ENCODE measurements at places on chromosomes 12 and 14.
A peak's percentile ranks its signal among the peaks of the same experiment; 100 is the strongest.

GRCh38 chr14:89810101-89810500, 144.4 kb downstream of the EFCAB11 start:
- DNase-seq: no peak

- DNase-seq: no peak
Observed at GRCh38 chr14:61322799-61323290, 1.5 kb downstream of the PRKCH start.

DNA sequence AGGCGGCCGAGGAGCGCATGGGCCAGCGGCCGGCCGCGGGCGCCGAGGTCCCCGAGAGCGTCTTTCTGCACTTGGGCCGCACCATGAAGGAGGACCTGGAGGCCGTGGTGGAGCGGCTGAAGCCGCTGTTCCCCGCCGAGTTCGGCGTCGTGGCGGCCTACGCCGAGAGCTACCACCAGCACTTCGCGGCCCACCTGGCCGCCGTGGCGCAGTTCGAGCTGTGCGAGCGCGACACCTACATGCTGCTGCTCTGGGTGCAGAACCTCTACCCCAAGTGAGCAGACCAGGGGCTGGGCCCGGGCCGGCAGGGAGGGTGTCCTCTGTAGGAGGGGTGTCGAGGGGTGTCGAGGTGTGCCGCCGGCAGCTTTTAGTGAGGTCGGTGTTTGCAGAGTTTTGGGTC, 4.1 kb downstream of the TNFAIP2 start:
- no peak for DNase-seq

GRCh38 chr14:89384023-89384422, 33.0 kb downstream of the FOXN3 start:
- DNase-seq: peak; percentile 10

- DNase-seq: no peak
Observed at GRCh38 chr14:63212209-63212608, 8.0 kb downstream of the RHOJ start.

DNA sequence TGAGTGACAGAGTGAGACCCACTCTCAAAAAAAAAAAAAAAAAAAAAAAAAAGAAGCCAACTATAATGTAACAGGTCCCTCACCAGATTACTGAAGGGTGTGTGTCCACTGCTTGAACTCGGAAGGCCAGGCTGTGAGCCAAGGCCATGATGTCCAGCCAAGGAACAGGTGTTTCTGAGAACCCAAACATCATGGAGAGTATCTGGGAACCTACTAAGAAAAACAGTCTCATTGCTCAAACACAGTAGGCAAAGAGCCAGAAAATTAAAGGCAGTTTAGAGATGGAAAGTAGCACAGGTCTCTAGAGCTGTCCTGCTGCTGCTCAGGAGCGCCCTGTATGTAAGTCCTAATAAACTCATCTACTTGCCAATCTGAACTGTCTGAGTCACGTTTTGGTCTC, 12.5 kb upstream of the MAP4K5 start:
- DNase-seq: no peak

- DNase-seq: no peak
Observed at GRCh38 chr12:52632656-52633055, 14.3 kb upstream of the KRT73 start.

DNA sequence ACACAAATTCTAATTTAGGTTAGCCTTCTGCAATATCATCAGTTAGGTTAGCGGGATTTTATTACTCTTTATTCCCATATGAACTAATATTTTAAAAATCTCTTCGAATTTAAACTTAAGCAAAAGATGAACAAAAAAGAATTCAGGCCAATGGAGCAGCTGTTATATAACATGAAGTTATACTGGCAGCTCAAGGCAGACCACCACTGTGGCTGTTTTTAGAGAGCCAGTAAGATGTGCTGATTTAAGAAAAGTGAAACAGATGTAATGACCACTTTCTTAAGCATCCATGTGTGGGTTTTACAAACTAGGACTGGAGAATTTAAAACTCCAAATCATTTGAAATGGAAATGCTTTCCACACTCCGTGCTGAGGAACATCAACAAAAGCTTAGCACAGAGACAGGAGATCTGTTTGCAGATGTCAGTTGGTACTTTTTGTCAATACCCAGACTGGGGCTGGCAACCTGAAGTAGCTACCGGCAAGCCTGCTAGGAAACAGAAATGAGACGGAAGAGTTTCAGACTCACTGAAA, 164.9 kb downstream of the TTC7B start:
- DNase-seq: no peak

- DNase-seq: no peak
Observed at GRCh38 chr12:67786086-67786485, 137.5 kb downstream of the DYRK2 start.

DNA sequence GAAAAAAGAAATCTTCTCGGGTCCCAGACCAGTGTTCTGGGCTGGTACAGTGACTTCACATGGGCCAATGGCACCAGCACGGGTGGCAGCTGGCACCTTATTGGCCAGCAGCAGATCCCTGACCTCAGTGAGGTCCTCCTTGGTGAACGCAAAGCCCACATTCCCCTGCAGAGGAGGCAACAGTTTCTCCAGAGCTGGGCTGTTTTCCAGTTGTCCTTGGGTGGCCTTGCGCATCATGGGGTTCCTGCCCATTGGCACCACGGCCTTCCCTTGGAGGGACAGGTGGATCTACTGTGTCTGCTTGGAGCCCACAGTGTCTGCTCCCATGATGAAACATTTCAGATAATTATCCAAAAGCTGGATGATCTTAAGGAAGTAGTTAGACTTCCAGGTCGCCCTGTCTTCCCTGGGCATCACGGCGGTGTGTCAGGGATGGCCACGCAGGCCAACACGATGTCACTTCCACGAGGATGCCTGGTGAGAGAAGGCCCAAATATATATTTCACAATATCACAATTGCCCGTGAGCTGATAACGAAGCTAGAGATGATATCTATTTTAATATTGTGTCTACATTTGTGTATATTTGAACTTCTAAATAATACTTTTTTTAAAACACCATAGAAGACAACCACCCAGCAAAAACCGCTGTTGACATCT, 15.8 kb downstream of the NFKBIA start:
- no peak for DNase-seq

GRCh38 chr12:2027351-2027750, 23.1 kb upstream of the DCP1B start:
- DNase-seq: no peak

- no peak for DNase-seq
Observed at GRCh38 chr14:102370305-102370809, 7.6 kb downstream of the TECPR2 start.

GRCh38 chr12:95633732-95634465, 82.6 kb upstream of the USP44 start:
- no peak for DNase-seq

GRCh38 chr12:108728820-108729611, 2.3 kb downstream of the CORO1C start:
- no peak for DNase-seq

- DNase-seq: peak; percentile 61
Observed at GRCh38 chr12:1939801-1940607, 21.6 kb upstream of the CACNA2D4 start.

DNA sequence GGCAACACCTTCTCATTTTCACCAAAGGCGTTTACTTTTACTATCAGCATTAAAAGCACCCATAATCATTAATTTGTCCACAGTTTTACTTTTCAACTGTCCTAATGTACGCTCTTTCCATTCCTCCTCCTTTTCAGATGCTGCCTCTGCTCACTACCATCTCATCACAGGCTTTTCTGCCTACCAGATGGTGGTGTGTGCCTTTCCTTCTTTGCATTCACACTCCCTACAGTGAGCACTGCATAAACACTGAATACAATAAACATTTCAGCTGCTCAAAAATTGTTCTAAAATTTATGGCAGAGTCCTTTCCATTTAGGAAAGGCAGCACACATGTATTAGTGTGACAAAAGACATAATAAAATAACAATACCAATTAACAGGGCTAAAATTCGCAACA, 435.7 kb downstream of the GXYLT1 start:
- DNase-seq: no peak

DNA sequence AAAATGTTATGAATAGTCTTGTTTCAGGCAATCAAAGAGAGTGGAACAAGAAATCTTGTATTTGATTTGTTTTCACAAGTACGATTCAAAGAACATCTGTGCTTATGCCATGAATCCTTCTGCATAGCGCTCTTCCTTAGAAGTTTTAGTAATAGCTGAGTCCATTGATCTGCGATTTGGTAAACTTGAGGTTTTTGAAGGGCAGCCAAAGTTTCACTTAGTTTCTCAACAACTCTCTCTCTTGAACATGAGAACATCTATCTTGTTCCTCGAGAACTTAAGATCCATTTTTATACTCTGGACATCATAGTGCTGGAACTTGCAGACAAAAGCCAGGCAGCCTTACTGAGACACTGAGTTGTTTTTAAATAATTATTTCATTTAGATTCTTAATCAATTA, 96.2 kb upstream of the USP15 start:
- no peak for DNase-seq

DNA sequence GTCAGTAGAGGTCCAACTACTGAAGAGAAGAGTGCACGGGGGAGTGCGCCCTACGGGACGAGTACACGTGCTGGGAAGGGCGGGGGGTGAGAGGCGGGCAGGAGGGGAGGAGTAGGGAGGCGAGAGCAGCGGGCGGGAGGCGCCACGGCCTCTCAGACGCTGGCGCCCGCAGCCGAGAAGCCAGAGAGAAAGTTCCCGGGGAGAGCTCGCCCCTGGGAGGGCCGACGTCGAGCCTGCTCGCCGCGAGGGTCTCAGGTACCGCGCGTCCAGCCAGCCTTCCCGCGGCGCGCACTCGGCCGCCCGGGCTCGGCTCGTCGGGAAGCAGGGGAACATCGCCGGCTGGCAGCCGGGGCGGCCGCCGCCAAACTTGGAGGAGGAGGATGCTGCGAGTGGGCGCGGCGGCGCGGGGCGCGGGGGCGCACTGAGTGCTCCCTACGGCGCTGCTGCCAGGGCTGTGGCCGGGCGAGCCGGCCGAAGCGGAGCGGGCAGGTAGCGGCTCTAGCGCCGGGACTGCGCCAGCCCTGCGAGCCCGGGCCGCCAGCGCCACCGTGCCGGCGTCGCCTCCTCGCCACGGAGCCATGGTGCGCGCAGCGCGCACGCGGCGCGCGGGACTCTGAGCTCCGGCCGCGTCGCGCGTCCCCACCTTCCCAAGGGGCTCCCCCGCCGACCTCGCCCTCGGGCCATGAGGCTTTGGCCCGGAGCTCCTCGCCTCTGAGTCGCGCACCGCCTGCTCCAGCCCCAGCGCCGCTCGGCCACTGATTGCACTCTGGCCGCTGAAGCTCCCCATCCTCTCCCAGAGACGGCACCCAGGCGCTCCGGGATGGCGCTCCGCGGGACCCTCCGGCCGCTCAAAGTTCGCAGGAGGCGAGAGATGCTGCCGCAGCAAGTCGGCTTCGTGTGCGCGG, at the start of gene SLC24A4:
Gene SLC24A4, plus strand, starts transcription at position 155 of the 905 bp plus-strand sequence. Its CDS starts 666 bp downstream, at position 821.
- DNase-seq: no peak

GRCh38 chr14:54251356-54251755, 145.5 kb upstream of the CDKN3 start:
- no peak for DNase-seq

GRCh38 chr12:131088701-131089530, 135.2 kb downstream of the ADGRD1 start:
- no peak for DNase-seq

GRCh38 chr12:16027002-16027401, 115.9 kb downstream of the DERA start:
- no peak for DNase-seq

- no peak for DNase-seq
Observed at GRCh38 chr14:86722612-86723253, 1192.8 kb downstream of the FLRT2 start.

GRCh38 chr14:87334997-87335685, 657.8 kb downstream of the GALC start:
- DNase-seq: no peak

- no peak for DNase-seq
Observed at GRCh38 chr14:57866199-57866705, 360 bp upstream of the SLC35F4 start.

GRCh38 chr12:94263011-94263811, 114.8 kb downstream of the PLXNC1 start:
- no peak for DNase-seq

Data from NCI-H187 (cell line).